ENCODE measurements at places on chromosomes 4 and X. TPM values are rescaled to one million over a fixed set of nuclear protein-coding genes. Genes with fewer than 3 reads are reported as not detected.

The PPP4R3C gene
- not detected for total RNA-seq

The BLOC1S4 gene
- 29.7 TPM for total RNA-seq

The BEND2 gene
- total RNA-seq, result not detected

DNA sequence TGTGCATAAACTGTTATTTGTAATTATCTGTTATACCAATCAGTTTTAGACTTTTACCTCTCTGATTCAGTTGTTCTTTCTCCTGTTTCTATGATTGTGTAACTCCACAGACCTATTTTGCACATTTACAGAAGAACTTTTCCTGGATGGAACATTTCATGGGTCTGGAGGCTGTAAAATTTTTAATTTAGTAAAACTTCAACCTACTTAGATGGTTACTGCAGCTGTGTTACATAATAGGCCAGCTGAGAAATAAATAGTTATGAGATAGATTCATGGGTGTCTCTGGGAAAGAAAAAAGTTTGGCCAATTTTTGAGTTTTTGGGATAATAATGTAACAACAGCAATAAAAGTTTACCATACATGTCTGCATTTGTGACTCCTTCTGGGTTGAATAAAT lies 253.5 kb downstream of the ARHGAP24 start:
- DNase-seq, result no peak

GRCh38 chr4:113285501-113285900 lies 236.0 kb downstream of the ANK2 start:
- DNase-seq, result no peak

DNA sequence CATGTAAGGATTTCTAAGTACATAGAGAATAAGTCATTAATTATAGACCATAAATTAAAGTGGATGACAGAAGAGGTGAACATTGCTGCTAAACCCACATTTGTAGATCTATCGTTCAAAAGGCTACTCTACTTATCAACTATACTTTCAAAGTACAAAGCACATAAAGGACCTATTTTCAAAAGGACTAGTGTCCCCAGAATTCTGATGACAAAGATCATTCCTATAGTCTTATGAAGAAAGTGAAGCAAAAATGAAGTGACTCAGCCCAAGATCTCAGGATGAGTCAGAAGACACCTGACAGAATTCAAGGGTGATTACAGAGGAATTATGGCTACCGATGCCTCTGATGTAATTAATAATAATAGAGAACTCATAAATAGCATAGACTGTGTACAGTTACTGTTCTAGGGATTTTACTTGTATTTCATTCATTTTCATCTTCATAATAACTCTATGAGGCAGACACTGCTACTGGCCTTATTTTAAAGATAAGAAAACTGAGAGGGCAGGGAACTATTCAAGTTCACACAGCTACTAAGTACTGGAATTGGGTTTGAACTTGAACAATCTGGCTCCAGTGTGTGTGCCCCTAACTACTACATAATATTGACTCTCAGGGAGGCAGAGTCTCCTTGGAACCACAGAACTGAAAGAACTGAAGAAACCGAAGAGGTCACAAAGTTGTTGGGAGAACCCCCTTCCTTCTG lies 17.1 kb downstream of the USP46 start:
- no peak for DNase-seq

The HSFX4 gene
- total RNA-seq, result not detected

- no peak for DNase-seq
These were observed 212.7 kb upstream of the TBL1X start for GRCh38 chrX:9252182-9252581.

The KDM6A gene
- 63.5 TPM for total RNA-seq

GRCh38 chr4:86443495-86443894 lies 83.6 kb upstream of the MAPK10 start:
- no peak for DNase-seq

The NOX1 gene
- not detected for total RNA-seq

DNA sequence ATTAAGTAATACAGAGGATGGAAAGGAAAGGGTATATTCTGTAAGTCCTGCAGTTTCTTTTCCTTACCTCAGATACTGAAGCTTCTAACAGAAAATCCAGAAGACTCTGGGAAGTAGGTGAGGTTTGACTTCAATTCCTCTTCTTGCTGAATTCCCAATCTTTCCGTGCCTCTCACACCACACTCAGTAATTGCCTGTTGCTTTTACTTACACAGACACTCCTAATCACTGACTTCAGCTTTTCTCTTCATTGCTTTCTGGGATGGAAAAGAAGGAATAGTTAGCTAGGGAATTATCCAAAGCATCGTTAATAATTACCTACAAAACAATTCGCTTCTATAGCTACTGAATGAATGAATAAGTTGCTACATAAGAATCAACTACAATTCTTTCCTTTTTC lies 163.6 kb downstream of the FBXO8 start:
- DNase-seq, result no peak

- no peak for DNase-seq
These were observed 212.7 kb upstream of the FMR1 start for GRCh38 chrX:147699061-147699460.

- DNase-seq, result peak; percentile 16
These were observed at the start of gene PLAC8 for GRCh38 chr4:83114576-83114975. TSS of gene PLAC8 (minus strand) at chr4:83114729. CDS start at chr4:83107921, 6,808 bp downstream.

DNA sequence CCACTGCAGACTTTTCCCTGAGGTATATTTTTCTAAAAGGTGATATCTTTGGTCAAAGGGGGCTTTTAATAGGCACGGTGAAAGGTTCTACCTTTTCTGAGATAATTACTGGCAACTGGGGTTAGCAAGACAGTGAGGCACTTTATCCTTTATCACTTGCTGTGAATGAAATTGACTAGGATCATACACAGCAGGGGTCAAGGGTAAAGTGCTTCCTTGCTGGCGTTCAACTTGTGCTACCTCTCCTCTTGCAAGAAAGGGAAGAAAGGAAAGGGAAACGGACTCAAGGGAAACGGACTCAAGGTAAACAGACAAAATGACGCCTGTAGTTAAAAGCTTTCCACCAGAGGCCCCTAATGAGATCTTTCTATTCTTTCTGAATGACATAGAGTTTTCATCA lies 78.6 kb upstream of the RAPGEF2 start:
- DNase-seq, result no peak

DNA sequence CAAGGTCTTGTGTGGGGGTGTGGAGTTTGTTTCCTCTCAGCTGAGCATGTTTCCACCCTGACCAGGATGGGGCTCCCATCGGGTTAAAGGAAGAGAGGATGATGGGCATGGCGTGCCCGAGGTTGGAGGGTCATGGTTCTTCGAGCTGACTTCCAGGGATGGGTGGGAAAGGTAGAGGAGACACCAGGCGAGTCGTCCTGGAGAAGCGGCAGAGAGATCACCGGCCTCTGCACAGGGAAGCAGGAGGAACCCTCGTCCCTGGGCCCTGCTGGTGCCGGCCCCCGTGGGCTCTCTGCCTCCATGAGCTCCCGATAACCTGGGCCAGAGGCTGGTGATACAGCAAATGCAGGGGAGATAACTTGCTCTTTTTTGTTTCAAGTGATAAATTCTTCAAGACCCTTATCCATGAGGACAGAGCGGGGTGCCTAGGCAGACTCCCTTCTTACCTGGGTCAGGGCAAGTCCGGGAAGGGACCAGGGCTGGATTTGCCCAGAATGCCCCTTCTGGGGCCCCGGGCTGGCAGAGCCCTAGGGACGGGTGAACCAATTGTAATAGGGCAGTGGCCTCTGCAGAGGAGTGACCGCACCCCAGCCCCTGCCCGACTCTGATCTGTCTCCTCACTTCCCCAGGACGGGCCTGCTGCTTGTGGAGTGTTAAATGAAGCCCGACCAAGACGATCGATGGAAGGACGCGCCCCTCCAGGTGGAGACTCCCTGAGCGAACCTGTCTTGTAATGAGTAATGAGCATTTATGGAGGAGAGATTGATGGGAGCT lies 63.0 kb downstream of the CPZ start:
- no peak for DNase-seq

The ETFDH gene
- total RNA-seq, result 13.4 TPM

DNA sequence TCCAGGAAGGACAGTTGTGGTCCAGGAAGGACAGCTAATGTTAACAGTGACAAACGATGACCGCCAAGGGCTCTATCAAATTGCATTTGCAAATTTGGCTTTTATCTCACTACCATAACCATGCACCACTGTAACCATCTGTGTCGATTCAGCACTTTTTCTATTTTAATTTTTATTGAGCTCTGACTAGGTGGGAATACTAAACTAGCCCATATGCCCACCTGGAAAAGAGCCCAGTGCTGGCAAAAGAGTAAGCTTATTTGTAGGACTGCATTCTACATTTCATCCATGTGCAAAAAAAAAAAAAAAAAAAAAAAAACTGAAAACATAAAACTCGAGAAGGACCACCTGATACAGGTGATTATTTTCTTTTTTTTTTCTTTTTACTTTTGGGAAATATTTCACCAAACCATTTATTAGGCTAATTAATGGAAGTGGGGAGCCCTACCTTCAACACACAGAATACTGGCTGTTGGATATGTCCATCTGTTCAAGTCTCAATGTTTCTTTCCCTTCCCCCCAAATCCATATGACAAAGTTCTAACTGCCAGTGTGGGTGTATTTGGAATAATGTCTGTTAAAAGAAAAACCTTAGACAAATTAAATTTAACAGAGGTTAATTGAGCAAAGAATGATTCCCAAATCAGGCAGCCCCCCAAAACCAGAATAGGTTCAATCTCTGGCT lies 99.5 kb upstream of the MXRA5 start:
- DNase-seq, result no peak

- peak; percentile 86 for DNase-seq
These were observed 46.9 kb upstream of the MSANTD1 start for GRCh38 chr4:3201718-3202702.

- no peak for DNase-seq
These were observed 220.4 kb upstream of the AGTR2 start for GRCh38 chrX:115949900-115950822.

- DNase-seq, result no peak
These were observed 38.2 kb downstream of the C4orf50 start for GRCh38 chr4:5979981-5980380.

- DNase-seq, result no peak
These were observed 70.9 kb upstream of the APOOL start for GRCh38 chrX:84932814-84933213.

The LRP2BP gene
- total RNA-seq, result 2.3 TPM

The MAGEA4 gene
- total RNA-seq, result not detected

DNA sequence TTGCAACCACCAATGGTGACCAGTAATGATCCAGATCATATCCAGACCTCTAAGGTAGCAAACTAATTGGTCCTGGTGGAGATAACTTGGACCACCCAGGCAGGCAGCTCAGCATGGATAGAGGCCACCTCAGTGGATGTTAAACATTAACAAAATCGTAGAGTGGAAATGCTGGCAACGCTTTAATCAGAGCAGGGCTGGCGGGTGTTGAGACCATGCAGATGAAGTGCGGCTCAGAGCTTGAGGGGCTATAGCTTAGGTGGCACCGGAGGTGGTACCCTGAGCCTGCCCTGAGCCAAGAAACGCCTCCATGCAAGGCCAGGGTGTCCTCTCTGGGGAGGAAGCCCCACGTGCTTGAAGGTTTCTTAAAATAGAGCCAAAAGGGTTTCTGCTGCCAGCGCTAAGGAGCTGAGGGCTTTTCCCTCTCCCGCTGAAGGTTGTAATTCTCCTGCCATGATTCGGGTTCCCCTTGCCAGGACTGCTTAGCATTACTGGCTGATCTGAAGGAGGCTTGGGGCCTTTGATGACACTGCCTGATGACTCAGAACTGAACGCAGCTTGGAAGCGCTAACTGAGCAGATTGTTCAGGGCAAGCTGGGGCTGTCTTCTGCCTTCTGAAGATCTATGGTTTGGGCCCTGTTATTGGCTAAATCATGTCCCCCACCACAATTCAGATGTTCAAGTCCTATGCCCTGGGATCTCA lies 177.8 kb upstream of the ATP6AP2 start:
- no peak for DNase-seq

GRCh38 chrX:63404332-63404731 lies 53.2 kb upstream of the SPIN4 start:
- DNase-seq, result no peak

DNA sequence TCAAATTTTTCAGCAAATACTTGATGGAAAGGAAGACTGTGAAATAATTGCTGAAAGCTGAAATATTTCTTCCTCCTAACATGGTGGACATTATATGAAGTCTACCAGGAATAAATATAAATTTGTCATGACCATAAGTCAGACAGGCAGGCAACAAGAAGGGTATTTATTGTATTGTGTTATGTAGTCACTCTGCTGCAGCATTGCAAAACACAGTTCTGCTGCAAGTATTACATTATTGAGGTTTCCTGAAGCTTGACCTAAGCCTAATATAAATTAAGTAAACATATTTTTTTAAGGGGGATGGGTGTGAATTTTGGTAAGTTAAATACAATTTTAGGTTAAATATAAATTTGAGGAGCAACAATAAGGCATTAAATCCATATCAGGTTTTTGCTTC lies 60.2 kb upstream of the MAOA start:
- DNase-seq, result no peak

The FGFBP1 gene
- not detected for total RNA-seq

The GYG2 gene
- total RNA-seq, result not detected

- DNase-seq, result peak; percentile 21
These were observed 134.5 kb downstream of the BTC start for GRCh38 chr4:74659576-74660411.

- DNase-seq, result no peak
These were observed 2.9 kb downstream of the CCSER1 start for GRCh38 chr4:90130076-90130475.

DNA sequence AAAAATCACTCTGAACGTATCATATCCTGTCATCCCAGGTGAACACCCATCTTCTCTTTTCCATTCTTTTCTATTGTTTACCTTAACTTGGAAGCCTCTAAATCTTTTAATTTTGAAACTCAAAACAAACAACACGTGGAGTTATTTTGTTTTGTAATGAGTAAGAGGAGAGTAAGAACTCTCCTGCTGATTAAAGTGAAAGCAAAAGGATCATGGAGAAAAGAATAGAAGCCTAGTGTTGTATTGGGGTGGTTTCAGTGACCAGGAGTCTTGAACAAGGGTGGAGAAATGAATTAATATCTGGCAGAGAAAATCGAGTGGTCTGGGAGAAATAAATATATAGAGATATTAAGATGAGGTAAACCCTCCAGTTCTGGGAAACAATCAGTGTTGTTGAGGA lies 237.4 kb upstream of the UGT8 start:
- DNase-seq, result no peak

GRCh38 chr4:18194278-18194677 lies 172.7 kb upstream of the LCORL start:
- DNase-seq, result no peak

GRCh38 chr4:99961711-99962110 lies 11.6 kb upstream of the H2AZ1 start:
- DNase-seq, result no peak

The FGF13 gene
- total RNA-seq, result not detected

DNA sequence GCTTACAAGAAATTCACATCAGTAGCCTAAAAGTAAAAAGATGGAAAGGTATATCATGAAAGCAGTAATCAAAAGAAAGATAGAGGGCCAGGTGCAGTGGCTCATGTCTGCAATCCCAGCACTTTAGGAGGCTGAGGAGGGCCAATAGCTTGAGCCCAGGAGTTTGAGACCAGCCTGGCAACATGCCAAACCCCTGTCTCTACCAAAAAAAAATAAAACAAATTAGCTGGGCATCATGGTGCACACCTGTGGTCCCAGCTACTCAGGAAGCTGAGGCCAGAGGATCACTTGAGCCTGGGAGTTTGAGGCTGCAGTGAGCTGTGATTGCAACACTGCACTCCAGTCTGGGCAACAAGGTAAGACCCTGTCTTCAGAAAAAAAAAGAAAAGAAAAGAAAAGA lies 55.5 kb downstream of the GSPT2 start:
- DNase-seq, result no peak

GRCh38 chrX:22063284-22063683 lies 31.2 kb downstream of the PHEX start:
- DNase-seq, result no peak

The ANK2 gene
- total RNA-seq, result not detected
